GF-D8 (cell line): ENCODE measurements at places on chromosomes 11 and 22.
A peak's percentile ranks its signal among the peaks of the same experiment; 100 is the strongest.

DNA sequence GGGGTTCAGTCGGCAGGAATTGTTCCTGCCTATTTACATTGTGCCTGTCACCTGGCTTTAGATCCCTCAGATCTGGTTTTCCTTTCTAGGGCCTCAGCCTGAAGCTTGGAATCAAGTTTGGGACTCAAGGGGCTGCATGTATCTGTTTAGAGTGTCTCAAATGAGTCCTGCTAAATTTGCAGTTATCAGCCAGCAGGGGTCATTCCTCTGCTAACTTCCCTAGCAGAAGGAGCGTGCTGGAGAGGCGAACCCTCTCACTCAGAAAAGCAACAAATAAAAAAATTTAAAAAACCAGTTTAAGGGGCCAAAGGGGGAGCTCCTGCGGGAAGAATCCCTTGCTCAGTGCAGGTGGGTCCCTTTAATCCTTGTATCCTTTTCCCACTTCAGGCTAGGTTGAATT is 1220.2 kb downstream of the JRKL start:
- no peak for DNase-seq

GRCh38 chr22:46858181-46858771 is 95.8 kb downstream of the TBC1D22A start:
- no peak for DNase-seq

GRCh38 chr11:85299258-85299942 is 327.7 kb downstream of the DLG2 start:
- DNase-seq, result no peak

GRCh38 chr11:28838741-28839140 is 730.6 kb downstream of the METTL15 start:
- no peak for DNase-seq

DNA sequence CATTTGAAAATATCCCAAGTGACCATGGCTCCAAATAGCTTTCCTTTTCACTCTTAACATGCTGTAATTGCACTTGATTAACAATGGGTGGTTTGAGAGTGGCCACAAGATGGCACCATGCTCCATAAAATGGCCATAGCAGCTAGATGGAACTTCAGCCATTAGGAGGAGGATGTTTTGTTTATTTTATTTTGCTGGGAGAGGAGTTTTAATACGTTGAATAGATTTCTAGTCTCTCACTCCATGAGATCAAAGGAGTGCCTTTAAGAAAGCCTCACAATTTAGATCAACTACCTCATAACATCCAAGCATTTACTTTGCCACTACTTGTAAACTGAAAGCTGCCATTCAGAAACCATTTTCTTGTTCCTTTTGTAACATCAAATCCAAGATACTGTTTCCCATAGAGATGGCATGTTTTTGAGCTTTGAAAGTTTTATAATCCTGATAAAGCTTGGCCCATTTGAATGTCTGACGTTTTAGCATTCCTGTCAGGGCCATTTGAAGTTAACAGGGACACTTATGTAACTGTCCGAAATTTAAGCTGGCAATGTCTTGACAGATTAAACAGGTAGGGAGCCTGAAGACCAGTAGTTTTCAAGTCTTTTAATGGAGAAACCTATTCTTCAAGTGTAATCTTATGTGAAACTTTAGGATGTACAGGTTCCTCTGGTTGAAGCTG is 4.7 kb downstream of the FEN1 start:
- peak; percentile 30 for DNase-seq

GRCh38 chr22:25148149-25148691 is 51.4 kb upstream of the CRYBB3 start:
- no peak for DNase-seq

GRCh38 chr11:32420937-32421901 is 14.1 kb downstream of the WT1 start:
- DNase-seq, result peak; percentile 89

- no peak for DNase-seq
These were observed 33.9 kb downstream of the ANO1 start for GRCh38 chr11:70112017-70112434.

DNA sequence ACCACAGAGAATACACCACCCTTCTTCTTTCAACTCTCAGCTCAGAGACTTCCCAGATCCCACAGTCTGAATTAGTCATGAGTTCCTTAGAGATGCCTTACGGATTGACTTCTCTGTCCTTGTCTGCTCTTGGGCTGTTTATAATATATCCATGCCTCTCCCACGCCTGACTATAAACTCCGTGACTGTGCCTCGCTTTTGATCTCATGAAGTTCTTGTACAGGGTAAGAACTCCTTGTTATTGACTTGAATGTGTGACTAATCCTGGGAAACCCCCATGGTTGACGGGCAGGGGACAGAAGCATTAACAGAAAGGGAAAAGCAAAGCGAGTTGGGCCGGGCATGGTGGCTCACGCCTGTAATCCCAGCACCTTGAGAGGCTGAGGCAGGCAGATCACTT is 62.4 kb upstream of the POU2AF1 start:
- no peak for DNase-seq

- DNase-seq, result no peak
These were observed 7.4 kb downstream of the OR10D3 start for GRCh38 chr11:124190298-124191139.

- no peak for DNase-seq
These were observed 24.7 kb downstream of the GAL start for GRCh38 chr11:68709062-68709461.

- no peak for DNase-seq
These were observed 22.4 kb downstream of the PIWIL3 start for GRCh38 chr22:24752088-24752623.

DNA sequence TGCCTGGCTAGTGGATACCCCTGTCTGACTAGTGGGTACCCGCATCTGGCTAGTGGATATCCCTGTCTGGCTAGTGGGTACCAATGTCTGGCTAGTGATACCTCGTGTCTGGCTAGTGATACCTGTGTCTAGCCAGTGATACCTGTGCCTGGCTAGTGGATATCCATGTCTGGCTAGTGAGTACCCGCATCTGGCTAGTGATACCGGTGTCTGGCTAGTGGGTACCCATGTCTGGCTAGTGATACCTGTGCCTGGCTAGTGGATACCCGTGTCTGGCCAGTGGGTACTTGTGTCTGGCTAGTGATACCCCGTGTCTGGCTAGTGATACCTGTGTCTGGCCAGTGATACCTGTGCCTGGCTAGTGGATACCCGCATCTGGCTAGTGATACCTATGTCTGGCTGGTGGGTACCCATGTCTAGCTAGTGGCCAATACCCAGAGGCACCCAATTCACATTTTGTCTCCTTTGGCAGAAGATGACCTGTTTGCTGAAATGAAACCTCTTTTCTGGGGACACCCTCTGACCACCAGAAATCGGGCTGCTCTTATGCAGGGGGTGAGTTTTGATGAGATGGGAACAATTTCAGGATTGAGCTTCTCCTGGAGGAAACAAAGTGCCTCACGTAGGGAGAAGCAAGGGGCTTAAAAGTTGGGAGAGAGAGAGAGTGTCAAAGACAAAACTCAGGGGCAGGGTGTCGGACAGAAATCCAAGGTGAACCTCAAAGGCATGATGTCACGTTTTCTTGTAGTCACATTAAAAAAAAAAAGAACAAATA is 63.4 kb downstream of the SMIM38 start:
- DNase-seq, result no peak

DNA sequence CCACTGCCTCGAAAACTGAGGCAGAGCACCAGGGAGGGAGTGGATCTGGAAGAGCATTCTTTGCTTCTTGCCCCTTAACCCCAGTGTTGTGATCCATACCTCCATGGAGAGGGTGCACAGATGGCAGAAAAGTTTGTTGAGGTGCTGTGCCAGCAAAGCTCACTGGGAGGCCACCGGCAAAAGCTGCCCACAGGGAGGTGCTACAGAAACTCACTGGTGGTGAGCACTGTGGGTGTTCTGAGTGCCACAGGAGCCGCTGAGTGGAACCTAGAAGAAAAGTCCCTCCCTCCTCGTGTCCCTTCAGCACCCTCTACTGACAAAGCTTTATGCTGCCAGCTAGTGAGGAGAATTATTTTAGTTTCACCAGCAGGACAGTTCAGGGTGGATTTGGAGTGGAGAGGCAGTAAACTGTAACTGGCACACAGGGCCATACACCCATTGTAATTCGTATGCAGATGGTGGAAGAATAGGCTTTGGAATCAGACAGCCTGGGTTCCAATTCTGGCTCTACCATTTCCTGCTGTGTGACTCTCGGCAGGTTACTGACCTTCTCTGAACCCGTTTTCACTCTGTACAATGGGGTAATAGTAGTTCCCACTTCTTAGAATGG is 84.6 kb downstream of the SWAP70 start:
- DNase-seq, result peak; percentile 25

DNA sequence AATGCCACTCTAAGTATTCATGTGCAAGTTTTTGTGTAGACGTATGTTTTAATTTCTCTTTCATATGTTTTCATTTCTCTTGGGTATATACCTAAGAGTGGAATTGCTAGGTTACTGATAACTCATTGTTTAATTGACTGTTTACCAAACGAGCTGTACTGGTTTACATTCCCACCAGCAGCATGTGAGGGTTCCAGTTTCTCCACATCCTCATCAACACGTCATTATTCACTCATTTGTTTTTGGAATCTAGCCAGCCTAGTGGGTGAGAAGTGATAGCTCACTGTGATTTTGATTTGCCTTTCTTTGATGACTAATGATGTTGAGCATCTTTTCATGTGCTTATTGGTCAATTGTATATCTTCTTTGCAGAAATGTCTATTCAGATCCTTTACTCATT is 4.0 kb downstream of the ANKRD13D start:
- no peak for DNase-seq

- DNase-seq, result no peak
These were observed 182.4 kb downstream of the SPON1 start for GRCh38 chr11:14144934-14145333.

GRCh38 chr11:34339149-34340064 is 18.4 kb downstream of the ABTB2 start:
- peak; percentile 11 for DNase-seq

GRCh38 chr22:47112994-47113852 is 350.8 kb downstream of the TBC1D22A start:
- no peak for DNase-seq

GRCh38 chr11:126354631-126355323 is 709 bp upstream of the ST3GAL4 start:
- DNase-seq, result peak; percentile 64

DNA sequence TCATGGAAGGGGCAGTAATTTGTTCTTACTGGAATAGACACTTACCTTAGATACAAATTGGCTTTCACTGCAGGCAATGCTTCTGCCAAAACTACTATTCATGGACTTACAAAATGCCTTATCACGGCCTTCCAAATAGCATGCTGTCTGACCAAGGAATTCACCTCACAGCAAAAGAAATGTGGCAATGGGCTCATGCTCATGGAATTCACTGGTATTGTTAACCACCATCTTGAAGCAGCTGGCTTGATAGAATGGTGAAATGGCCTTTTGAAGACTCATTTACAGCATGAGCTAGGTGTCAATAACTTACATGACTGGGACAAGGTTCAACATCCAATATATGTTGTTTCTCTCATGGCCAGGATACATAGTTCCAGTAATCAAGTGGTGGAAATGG is 21.9 kb downstream of the OR5B21 start:
- no peak for DNase-seq

DNA sequence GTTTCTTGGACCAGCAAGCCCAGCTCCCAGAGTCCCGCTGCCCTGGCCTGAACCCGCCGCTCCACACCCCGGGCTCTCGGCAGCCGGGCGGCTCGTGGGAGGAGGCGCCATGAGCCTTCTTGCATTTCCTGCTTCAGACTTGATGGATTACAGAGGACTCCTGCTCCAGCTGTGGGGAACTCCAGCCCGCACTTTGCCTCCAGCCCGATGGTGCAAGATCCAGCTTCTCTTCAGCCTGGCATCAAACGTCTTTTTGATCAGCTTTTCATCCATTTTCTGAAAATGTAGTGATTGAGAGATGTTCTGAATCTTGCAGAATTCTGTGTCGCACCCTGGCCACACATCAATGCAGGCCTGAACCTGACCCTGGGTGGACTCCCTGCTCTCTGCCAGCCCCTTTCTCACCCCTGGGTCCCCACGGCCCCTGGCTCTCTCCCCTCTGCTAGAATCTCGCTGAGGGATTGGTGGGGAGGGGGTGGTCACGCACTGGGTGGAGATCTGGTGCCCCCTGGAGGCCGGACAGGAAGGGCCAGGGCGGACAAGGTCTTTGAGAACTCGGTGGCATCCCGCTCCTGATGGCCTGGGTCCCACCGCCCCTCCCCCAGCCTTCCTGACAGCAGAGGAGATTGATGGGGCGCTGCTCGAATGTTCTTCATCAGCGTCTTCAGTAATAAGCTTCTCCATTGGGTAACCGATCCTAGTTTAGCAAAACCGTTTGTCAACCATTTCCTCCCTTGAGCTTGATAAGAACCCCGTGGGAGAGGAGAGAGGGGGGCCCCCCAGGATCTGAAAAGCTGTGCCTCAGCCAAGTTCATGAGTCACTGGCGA is 12.1 kb upstream of the NFAM1 start:
- peak; percentile 69 for DNase-seq

GRCh38 chr22:28867191-28867590 is 16.2 kb upstream of the ZNRF3 start:
- DNase-seq, result no peak

- DNase-seq, result no peak
These were observed 68.5 kb upstream of the PITPNB start for GRCh38 chr22:27987557-27987956.

- DNase-seq, result peak; percentile 14
These were observed 17.9 kb downstream of the SEC14L3 start for GRCh38 chr22:30453731-30454510.

- DNase-seq, result no peak
These were observed 5.4 kb upstream of the OR52L1 start for GRCh38 chr11:5992150-5992549.

GRCh38 chr11:5178046-5178837 is 22.2 kb downstream of the OR51V1 start:
- DNase-seq, result no peak

DNA sequence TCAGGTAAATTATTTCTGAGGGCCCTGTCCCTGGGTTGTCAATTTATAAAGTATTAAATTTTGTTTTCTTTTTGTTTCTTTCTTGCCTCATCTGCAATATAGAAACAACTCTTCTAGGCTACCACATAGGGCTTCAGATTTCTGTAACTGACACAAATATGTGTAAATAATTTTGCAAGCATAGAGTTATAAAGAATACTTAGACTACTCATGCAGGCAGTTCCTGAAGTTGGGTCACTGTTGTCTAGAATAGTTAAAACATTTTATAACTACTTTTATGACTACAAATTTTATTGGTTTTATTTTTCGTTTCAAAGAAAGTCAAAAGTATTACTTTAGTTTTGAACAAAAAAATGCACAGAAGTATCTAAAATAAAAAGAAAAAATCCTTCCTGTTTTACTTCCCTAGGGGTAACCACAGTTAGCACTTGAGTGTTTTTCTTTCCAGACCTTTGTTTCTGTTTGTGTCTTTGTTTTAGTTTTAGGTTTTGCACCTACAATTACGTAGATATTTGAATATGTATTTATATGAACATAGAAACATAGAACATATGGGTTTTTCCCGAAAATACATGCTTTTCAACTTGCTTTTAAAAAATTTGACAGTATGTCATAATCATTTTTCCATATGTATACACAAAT is 12.4 kb upstream of the TMEM123 start:
- DNase-seq, result peak; percentile 49
